ENCODE measurements at places on chromosomes 1 and 21.
A peak's percentile ranks its signal among the peaks of the same experiment; 100 is the strongest.

- no peak for DNase-seq
These were observed 63.8 kb downstream of the BCAR3 start for GRCh38 chr1:93617670-93618499.

DNA sequence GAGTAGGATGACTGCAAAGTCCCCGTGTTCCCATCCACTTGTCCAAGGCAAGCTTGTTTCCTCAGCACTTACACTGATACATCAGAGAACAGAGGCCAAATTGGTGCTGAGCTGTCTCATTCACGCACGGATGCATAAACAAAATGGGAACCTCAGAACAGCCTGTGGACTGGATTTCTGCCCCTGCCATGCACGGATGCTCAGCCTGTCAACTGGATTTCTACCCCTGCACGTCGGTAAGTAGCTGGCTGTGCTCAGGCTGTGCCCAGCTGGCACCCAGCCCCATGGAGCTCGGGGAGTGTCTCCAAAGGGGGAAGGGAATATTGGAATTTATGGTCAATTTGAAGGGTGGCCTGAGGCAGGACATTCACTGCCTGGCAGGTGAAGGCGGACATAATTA, 40.8 kb upstream of the TMPRSS2 start:
- no peak for DNase-seq

DNA sequence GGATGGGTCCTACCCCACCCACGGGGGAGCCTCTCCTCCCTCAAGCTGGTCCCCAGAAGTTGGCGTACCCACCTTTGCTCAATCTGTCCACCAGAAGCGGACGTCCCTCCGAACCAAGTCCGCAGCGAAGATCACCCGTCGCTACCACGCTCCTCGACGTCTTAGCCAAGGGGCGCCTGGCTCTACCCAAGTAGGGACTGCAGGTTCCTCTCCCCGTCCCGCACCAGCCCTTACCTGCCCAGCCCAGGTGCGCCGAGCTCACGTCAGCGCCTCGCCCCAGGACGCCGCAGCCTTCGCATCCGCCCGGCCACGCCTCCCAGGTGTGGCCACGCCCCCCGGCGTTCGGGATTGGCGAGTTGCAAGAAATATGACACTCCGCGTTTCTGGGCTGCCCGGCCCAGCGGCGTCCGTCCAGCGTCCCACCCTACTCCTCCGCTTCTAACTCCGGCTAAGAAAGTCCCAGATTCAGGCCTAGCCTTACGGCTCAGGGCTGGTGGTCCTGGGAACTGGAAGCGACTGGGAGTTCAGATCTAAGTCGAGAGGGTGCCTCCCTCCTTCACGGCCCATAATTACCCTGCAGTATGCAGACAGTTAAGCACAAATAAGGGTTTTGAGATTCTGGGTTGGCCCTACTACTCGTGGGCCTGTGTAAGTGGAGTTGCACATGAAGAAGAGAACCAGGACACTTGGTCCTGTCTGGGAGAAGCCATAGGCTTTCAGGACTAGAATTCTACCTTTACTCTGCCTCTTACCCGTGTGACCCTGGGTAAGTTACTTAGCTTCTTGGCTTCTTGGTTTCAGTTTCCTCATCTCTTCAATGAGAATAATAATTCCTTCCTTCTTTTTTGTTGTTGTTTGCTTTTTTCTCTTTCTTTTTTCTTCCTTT, at the start of gene IRF6:
Gene IRF6, minus strand, starts transcription at position 268 of the 886 bp plus-strand sequence. CDS start 4,729 bp downstream, outside the sequence.
- DNase-seq, result no peak

GRCh38 chr1:201511941-201512539, 5.1 kb upstream of the CSRP1 start:
- peak; percentile 13 for DNase-seq

- no peak for DNase-seq
These were observed 103.1 kb downstream of the SLC25A24 start for GRCh38 chr1:108097018-108097417.

- DNase-seq, result no peak
These were observed 66.7 kb downstream of the XCL1 start for GRCh38 chr1:168643152-168643551.

DNA sequence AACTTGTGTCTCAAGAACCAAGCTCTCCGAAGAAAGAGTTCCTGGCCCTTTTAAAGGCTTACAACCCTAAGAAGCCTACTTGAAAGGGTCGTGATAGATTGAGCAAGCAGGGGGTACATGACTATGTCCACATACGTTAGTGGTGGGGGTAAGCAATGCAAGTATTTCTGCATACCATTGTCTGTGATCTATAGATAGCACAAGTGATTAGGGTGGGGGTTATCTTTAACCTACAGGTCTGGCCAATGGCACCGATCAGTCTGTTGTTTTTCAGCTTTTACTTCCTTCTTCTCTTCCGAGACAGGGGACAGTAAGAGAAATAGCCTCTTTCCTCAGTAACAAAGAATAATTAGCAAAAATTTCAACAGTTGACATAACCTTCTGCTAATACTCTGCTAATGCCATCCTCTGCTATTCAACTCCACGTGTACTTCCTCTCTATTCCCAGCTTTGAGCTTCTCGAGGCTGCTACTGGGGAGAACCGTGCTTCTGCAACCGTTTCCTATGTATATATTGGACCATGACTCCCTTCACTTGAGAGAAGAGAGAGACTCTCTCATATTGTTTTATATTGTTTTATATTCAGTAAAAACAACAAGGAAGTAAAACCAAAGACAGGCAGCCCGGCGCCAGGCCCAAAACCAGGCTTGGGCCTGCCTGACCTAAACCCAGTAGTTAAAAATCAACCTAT, 727.7 kb upstream of the NCAM2 start:
- DNase-seq, result no peak

- DNase-seq, result no peak
These were observed 58.0 kb downstream of the MDM4 start for GRCh38 chr1:204574016-204574864.

- DNase-seq, result no peak
These were observed 20.1 kb downstream of the FMO3 start for GRCh38 chr1:171110621-171111326.

DNA sequence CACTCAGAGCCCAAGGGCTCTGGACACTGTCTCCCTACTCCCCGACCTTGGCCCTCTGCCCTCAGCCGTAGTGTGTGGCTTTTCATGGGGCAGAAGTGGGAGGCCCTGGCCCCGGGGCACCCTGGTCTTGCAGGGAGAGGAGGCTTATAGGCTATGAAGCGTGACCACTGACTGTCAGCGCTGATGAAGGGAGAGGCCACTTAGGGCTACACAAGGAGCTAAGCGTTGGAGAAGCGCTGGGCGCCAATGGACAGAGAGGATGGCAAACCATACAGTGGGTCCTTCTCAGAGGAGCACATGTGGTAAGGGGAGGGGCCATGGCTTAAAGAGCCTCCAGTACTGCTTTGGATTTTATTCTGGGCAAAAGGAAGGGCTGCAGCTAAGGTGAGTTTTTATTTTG, 7.9 kb downstream of the CRABP2 start:
- DNase-seq, result no peak

DNA sequence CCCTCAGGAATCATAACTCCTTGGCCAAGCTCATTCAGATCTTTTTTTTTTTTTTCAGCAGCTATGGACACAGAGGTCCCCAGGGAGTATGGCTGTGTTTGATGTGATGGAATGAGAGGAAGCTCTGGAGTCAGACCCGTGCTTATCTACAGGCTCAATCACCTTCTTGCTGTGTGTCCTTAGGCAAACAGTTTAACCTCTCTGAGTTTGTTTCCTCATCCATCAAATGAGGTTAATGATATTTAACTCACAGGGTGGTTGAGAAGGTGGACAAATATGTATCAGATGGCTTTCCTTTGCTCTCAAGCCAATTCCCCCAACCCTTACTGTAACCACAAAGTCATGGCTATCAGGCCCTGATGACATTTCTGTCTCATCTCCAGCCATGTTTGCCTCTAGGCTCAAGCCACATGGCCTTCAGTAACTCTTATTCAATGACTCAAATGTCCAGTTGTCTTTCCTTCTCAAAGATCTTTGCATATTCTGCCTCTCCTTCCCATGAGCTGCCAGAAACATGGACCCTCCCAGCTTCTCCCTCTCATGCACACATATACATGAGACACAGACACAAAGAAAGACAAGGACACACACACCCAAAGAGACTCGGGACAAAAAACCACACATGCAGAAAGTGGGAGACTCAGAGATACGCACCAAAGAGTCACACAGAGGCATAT, 303.5 kb upstream of the KAZN start:
- no peak for DNase-seq

DNA sequence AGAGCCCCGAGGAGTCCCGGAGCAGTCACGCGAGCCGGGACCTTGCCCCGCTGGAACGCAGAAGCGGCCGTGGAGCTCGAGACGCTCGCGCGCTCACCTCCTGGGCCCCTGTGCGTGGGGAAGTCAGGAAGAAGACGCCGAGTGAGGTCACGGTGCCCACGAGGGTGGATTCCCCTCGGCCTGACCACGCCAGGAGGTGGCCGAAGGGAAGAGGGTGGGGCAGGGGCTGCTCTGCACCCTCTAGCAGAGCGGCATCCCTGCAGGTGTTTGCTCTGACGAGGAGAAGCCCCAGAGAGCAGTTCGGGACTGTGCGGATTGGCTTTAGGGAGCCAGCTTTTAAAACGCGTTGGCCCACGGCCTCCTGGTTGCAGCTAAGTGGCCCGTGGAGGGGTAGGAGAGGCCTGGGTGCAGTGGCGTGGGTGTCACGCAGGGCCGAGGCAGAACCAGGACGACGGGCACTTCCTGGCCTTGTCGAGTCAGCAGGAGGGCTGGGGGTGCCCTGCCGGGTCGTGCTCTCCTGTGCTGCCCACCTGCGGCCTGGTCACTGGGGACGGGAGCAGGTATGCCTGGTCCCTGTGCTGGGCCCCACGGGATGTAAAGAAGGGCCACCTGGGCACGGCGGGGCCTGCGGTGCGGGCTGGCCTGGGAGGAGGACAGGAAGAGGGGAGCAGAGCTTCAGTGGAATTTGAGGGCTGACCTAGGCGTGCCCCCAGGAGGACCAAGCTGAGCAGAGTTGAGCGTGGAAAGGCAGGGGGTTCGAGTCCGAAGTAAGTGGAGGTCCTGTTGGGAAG, 1.0 kb downstream of the PDXK start:
- no peak for DNase-seq

DNA sequence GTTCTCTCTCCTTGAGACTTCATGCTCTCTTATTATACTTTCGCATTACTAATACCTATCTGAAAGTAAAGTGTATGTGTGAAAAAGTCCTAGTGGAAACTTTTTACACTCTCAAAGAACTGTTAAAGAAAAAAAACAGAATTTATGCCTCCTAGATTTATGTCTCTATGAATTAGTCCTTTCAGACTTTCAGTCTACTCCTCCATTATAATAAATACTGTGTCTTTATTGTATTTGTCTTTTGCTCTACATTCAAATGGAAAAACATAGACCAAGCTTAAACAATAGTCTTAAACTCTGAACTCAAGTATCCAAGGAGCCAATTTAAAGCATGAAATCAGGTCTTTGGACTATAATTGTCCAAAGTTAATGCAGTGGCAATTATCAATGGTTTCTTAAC, 1449.0 kb downstream of the PLA2G4A start:
- DNase-seq, result no peak

DNA sequence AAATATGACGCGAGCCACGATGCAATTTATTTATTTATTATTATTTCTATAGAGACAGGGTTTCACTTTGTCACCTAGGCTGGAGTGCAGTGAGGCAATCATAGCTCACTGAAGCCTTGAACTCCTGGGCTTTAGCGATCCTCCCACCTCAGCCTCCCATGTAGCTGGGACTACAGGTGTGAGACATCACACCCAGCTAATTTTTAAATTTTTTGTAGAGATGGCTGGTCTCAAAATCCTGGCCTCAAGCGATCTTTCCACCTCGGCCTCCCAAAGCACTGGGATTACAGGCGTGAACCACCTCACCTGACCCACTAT, 63.6 kb downstream of the IRF2BP2 start:
- no peak for DNase-seq

DNA sequence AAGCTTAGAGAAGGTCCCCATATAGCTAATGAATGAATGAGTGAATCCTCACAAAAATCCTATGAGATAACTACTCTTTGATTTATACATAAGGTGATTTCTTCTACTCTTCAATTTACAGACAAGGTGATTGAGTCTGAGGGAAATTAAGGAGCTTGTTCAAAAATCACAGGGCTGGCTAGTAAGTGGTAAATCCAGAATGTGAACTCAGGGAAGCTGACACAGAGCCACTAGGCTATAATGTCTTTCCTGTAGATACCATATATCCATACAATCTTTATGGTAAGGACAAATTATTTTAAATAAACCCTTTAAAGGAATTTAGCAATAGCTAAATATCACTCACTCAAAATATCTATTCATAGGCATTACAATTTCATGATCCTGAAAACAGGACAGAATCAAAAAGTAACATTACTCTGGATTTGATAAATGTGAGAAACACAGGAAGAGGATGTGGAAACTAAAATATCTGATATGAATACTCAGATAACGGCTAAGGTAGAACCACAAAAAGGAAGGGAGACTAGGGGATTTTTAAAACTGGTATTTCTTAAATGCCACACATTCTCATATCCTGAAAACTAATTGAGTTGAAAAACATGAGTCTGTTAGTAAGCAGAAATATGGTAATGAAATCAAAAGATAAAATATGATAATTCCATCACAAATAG, 108.2 kb downstream of the NBPF12 start:
- peak; percentile 9 for DNase-seq

DNA sequence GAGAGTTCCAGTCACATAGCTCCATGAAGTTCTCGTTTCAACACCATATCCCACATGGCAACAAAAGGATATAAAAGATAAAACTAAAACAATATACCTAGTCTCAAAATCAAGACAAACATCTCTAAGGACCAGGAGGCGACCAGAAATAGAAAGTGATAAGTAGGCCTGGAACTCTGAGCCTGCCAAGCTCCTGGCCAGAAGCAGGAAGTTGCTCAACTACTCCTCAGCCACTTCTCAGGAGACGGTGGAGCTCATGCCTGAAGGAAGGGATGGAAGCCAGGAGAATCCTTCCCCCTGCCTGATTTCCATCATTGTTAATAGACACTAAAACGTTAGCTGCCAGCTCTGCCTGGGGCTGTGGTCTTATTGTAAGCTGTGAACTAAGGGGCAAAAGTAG, 94.7 kb downstream of the DISP1 start:
- DNase-seq, result no peak

DNA sequence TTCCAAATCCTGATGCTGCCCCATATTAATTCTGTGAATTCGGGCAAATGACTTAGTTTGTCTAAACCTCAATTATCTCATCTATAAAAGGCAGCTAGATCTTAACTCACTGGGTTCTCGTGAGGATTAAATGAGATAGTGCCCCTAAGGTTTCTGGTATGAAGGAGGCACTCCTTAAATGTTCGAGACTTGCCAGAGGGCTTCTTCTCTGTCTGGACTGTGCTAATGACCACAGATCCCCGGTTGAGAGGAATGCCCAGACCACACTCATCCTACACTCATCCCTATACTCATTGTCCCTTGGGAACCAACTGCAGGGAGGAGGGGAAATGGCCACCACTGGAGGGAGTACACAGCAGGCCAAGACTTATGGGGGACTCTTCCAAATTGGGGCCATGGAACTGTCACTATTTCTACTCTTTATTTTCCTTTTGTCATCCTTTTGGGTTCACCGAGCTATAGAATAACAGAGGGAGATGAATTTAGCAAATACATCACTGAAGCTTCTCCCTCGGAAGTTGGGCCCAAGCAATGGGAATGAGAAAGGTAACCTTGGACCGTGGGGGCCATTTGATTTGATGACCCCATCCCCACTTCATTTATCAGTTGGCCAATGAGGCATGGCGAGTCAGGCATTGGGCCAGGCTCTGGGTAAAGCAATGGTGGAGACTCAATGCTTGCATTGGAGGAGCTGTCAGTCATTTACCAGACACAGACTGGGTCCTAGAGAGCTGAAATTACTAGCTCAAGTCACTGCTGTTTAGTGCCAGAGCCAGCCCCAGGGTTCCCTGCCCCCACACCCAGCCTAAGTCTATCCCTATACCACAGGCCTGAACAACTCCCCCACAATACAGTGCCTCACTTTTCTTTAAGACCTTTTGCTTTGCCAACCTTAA, 5.1 kb downstream of the ATF3 start:
- DNase-seq, result no peak
